RPMI7951 (cell line): ENCODE measurements at places on chromosomes 5 and 9. TPM values are rescaled to one million over a fixed set of nuclear protein-coding genes. Genes with fewer than 3 reads are reported as not detected.

The TUSC1 gene
- 7.7 and 8.5 TPM in 2 replicates for total RNA-seq

The ENG gene
- total RNA-seq: 32.1 and 34.8 TPM in 2 replicates

The CDKN2B gene
- 8.3 and 9.5 TPM in 2 replicates for total RNA-seq

The OR1Q1 gene
- not detected in 2 replicates for total RNA-seq

The ARL10 gene
- total RNA-seq: 1.3 and 1.4 TPM in 2 replicates

The ANKRD31 gene
- under 0.01 TPM in 1 of 2 replicates, not detected in the other for total RNA-seq

The PLAC8L1 gene
- total RNA-seq: not detected in 2 replicates

The CD14 gene
- 0.20 and 0.96 TPM in 2 replicates for total RNA-seq

The TICAM2 gene
- 6.4 and 11.7 TPM in 2 replicates for total RNA-seq

The CSF1R gene
- 2.5 and 4.3 TPM in 2 replicates for total RNA-seq

The SCGB3A1 gene
- total RNA-seq: not detected in 2 replicates

The FOXD4L3 gene
- total RNA-seq: not detected in 2 replicates

The NUTM2F gene
- total RNA-seq: not detected in 2 replicates

The KIAA1958 gene
- total RNA-seq: 1.7 TPM in 2 replicates

The PCDHA1 gene
- under 0.01 TPM in 1 of 2 replicates, not detected in the other for total RNA-seq

The NR2F1 gene
- total RNA-seq: 16.4 and 17.1 TPM in 2 replicates

The TRIM7 gene
- 16.1 and 20.6 TPM in 2 replicates for total RNA-seq

The PCDHA6 gene
- 0.10 and 0.12 TPM in 2 replicates for total RNA-seq

The CBY3 gene
- total RNA-seq: not detected in 2 replicates

The ZNF366 gene
- not detected in 2 replicates for total RNA-seq

The CATSPER3 gene
- total RNA-seq: not detected in 2 replicates

The TERT gene
- total RNA-seq: not detected in 2 replicates

The CA9 gene
- total RNA-seq: 73.8 and 82.4 TPM in 2 replicates

The SPIN1 gene
- total RNA-seq: 63.5 and 75.9 TPM in 2 replicates

The KLHL9 gene
- total RNA-seq: 19.6 and 22.3 TPM in 2 replicates

The TAF11L7 gene
- total RNA-seq: not detected in 2 replicates

The CTSL gene
- total RNA-seq: 168 and 169 TPM in 2 replicates
